ENCODE measurements at places on chromosomes 1 and 21.

DNA sequence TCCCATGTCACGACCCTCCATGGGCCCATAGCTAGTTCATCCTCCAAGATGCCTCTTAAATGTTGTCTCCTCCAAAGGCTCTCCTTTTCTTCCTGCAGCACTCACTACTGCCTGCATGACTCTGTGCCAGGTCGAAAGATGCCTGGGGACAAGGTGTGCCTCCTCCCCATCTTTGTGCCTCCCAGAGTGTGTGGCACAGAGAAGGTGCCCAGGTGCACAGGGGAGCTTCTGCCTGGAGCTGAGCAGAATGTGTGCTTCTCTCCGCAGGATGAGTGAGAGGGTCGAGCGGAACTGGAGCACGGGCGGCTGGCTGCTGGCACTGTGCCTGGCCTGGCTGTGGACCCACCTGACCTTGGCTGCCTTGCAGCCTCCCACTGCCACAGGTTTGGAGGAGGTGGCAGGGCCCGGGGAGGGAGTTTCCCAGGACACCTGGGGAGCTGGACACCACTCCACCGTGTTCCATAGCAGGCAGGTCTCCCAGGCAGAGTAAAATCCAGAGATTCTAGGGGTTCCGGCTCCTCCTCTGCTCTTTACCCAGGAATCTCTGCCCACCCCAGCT, 6.9 kb upstream of the PPM1J start:
- DNase-seq = no peak

DNA sequence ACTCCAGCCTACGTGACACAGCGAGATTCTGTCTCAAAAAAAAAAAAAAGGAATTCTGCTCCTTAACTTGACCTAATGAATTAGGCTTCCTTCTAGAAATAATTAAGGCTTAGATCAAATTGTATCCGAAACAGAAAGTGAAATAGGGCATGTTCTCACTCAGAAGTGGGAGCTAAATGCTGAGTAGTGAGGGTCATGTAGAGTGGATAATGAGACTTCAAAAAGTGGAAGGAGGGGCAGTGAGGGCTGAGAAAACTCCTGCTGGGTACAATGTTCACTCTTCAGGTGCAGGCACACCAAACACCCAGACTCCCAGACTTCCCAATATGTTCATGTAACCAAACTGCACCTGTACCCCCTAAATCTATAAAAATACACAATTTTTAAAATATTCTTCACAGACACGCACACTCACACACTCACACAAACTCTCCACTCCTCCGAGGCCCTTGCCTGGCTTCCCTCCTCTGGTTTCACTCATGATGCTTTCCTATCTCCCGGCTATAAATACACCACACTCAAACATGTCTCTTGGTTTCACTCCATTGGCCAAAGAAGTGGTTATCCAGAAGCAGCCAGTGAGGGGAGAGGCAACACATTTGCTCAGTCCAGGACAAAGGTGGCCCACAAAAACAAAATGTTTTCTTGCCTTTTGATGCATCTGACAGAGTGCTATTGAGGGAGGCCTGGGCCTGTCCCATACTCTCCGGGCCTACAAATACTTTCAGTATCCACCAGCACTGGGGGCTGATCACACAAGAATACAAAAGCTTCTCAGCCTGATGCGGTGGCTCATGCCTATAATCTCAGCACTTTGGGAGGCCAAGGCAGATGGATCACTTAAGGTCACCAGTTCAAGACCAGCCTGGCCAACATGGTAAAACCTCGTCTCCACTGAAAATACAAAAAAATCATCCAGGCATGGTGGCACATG, 249.2 kb downstream of the TOMM20 start:
- DNase-seq = no peak

DNA sequence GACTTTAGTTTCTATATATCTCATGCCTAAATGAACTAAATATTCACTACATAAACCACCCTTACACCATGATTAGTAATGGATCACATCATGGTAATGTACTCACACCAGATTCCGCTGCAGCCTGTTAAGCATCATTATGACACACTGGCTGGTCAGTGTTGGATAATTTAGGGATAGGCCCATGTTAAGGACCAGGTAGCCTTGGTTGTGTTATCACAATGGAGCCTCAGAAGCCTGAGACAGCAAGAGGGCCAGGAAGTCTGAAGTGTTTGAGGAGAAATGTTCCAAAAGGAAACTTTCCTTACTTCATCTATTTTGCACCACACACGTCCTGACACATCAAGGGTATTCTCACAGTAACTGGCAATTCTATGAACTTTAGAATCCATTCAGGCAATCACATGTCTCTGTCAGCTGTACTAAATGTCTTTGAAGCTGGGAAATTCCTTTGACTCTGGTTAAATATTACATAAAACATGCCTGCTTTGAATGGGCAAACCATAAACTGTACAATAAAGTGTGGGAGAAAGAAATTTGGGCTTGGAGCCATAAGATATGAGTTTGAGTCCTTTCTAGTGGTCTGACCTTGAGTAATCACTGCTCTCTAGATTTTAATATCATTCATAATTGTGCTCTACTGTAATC, 105.3 kb upstream of the DPT start:
- DNase-seq = no peak

DNA sequence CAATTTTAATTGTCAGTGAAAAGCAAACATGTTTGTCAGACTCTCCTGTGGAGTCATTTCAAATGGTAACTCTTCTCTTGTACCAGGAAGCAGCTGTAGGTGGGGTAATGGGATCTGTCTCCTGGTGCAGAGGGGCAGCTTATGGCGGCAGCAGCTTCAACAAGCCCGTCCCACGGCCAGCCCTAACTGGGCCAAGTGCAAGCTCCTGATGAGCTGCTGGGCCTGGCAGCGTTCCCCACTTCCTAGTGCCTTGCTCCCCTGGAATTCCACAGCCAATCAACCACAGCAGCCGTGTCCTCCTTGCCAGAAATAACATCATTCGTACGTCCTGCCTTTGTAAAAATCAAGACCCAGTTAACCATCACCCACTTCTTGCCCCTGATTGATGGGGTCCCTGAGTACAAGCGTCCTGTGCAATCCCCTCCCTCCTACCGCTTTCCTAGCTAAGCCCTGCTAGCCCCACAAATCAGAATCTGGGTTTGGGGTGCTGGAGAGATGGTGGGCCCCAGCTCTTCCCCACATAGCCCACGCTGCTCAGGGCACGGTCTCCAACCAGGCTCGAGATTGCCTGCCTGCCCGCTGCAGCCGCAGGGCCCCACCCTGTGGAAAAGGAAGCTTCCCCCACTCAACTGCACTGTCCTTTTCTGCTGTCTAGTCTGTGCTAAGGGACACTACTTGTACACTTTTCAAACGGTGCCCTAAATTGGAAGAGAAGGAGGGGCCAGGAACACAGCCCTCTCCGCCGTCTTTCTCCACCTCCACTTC, 61.2 kb downstream of the TOR1AIP2 start:
- no peak for DNase-seq

DNA sequence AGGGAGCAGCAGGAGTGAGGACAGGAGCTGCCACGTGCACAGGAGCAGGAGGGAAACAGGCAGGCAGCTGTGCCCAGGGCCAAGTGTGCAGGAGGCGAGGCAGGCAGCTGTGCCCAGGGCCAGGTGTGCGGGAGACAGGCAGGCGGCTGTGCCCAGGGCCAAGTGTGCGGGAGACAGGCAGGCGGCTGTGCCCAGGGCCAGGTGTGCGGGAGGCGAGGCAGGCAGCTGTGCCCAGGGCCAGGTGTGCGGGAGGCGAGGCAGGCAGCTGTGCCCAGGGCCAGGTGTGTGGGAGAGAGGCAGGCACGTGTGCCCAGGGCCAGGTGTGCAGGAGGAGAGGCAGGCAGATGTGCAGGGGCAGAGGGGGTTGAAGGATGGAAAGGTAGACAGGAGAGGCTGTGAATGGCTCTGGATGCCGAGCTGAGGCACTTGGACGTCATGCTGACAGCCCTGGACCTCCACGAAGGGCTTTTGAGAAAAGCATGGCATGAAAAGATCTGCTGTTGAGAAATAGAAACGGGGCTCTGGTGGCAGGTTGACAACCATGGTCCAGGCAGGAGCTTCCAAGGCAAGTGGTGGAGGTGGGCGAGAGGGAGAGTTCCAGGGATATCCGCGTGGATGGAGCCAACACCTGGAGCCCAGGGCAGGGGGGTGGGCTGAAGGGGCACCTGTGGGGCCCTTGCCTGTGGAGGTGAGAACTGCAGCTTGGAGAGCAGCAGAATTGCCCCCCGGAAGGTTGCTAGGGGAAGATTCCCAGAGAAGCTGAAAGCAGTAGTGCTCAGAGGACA, 19.1 kb upstream of the NPHP4 start:
- no peak for DNase-seq

- DNase-seq = no peak
Measured at GRCh38 chr21:38349111-38349746, 92.4 kb downstream of the KCNJ15 start.

GRCh38 chr1:35605071-35605866, 32.2 kb downstream of the TFAP2E start:
- DNase-seq = no peak

DNA sequence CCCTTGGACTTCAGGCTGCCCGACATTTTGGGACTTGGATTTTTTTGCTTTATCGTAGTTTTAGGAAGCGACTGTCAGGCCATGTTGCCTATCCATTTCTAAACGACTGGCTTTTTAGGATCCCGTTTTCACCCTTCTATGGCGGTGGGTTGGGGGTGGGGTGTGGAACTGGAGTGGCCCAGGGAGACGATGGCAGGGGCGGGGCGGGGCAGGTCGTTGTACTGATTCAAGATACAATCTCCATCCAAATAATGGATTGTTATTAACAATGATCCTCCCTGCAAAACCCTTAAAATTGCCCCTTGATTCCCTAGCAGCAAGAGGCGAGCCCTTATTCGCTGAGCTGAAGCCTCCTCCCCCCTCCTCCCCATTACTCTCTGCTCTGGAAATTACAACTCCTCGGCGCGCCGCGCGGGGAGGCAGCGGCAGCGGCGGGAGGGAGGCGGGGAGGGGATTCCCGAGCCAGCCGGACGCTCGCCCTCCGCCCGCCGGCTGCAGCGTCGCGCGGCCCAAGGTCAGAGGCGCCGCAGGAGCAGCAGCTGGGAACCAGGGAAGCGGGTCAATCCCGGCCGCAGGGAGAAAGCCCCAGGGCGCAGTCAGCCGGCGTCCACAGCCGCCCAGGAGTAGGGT, at the start of gene TRIM67:
Gene TRIM67 (plus strand): TSS at position 392 of the 630 bp plus-strand sequence. CDS start 912 bp downstream, outside the sequence.
- no peak for DNase-seq

- no peak for DNase-seq
Measured at GRCh38 chr1:177384461-177384860, 213.7 kb downstream of the BRINP2 start.

DNA sequence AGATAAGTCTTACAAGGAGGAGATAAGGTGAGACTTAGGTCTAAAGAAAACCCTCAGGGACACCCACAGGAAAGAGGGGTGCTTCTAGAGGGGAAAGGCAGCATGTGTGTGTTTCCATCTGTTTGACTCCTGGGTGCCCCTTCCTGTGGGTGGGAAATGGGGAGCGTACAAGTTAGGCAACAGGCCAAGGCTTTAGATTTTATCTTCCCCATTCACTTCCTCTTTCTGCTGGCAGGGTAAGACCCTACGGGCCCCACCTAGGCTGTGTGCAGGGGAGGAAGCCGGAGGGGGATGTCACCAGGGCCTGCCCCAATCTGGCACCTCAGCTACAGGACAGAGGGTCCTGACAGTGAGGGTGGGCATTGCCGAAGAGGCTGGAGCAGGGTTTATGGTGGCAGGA, 2.5 kb upstream of the OLIG1 start:
- DNase-seq = no peak

GRCh38 chr1:114352797-114353196, 158.2 kb downstream of the TRIM33 start:
- no peak for DNase-seq

GRCh38 chr1:28648474-28649198, at the start of gene RNU11:
Gene RNU11 (plus strand): TSS chr1:28648600.
- DNase-seq = peak; percentile 94
